T1000 (cell line): ENCODE measurements at places on chromosomes 1 and 21.

- no peak for DNase-seq
These were observed 4.5 kb downstream of the SDCCAG8 start for GRCh38 chr1:243260221-243260880.

GRCh38 chr1:206933333-206933945, 11.7 kb upstream of the FCMR start:
- no peak for DNase-seq

DNA sequence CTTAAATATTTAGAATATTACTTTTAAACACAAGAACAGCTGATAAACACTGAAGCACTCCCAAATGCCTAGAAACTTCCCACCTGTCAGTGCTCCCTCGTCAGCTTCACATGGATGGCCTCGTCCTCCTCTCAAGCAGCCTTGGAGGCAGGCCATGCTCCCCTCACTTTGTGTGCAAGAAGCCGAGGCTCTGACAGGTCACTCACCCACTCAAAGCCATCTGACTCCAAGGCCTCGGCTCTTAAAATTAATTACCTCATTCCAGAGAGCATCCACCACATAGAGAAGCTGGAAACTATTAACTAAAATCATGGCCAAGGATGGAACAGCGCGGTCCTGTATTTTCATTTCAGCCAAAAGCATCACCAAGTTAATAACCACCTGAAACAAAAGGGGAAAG, 17.8 kb downstream of the LBR start:
- DNase-seq = no peak

DNA sequence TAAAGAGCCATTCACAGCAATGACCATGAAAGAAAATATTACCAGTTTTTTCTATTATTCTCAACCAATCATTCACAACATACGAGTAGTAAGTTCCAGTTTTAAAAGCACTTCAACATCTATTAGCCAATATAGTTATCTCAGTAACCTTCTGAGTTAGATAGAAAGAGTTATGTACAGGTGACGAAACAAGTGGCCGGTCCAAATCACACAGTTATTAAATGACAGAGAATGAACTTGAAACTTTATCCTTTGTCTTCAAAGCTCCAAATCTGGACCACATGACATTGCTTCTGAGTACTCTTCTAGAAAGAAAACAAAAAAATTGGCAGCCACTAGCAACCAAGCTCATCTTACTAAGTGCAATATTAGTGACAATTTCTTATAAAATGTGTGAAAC, 393.8 kb downstream of the OMA1 start:
- no peak for DNase-seq

- DNase-seq = peak; percentile 52
These were observed 1.9 kb downstream of the TMEM53 start for GRCh38 chr1:44672254-44672955.

GRCh38 chr1:83927061-83927460, 71.9 kb downstream of the TTLL7 start:
- DNase-seq = no peak

DNA sequence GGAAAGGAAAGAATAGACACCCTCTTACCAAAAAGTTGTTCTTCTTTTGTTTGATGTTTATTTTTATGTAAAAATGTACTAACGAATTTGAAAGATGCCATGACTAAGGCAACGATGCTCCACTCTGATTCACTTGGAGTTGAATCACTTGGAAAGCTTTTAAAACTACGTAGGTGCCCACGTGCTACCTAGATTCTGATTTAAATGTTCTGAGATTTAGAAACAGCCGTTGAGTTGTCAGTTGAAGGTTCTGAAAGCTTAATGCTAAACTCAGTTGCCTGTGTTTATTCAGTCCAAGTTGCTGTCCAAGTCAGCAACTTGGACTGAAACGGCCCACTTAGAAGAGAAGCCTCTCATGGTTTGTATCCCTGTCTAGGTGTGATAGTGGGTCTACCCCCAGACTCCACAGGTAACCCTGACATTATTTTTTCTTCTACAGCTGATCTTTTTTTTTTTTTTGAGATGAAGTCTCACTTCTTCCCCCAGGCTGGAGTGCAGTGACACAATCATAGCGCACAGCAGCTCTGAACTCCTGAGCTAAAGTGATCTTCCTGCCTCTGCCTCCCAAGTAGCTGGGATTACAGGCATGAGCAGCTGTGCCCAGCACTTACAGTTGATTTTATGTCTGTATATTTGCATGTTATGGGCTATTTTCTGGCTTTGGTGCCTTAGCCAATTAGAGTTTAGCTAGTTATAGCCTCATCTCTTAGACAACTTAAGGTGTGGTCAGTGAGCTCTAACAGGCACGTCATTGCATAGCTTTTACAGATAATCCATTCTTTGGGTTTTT, 1.4 kb upstream of the VAMP4 start:
- DNase-seq = no peak

DNA sequence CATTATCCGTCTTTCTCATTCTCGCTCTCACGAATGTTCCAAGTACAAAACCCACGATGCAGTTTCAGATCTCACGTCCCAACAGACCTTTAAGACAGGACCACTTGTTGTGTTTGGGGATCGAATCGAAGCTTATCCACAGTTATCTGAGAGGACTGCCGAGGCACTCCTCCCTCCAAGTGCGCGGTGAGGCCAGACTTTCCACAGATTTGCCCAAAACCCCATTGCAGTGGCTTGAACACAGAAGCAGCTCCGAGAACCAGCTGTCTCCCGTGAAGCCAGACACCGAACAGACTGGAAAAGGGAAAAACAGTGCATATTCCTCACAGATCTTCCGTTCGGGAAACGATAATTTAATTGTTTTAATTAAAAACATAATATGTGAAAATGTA, 46.5 kb upstream of the COL6A2 start:
- no peak for DNase-seq

DNA sequence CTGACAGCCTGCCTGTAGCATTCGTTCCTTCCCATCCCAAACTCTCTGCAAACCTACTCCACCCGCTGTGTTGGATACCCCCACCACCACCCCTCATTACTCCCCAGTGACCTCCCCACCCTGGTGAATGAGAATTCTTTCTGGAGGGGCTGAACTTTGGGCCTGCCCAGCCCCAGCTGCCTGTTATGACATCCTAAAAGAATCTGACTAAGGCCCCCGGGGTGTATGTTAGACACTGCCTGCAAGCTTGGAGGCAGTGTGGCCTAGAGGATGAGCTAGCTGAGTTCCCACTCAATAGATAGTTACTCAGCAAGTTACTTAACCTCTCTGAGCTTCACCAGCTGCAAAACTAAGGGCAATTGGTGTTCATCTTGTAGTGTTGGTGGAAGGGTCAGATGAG, 110.2 kb upstream of the FGGY start:
- DNase-seq = peak; percentile 50

- no peak for DNase-seq
These were observed 10.8 kb downstream of the THEM4 start for GRCh38 chr1:151898519-151898991.

GRCh38 chr1:202107321-202107761, 15.4 kb upstream of the GPR37L1 start:
- DNase-seq = no peak

- DNase-seq = no peak
These were observed 61.9 kb upstream of the RGS1 start for GRCh38 chr1:192513697-192514096.

DNA sequence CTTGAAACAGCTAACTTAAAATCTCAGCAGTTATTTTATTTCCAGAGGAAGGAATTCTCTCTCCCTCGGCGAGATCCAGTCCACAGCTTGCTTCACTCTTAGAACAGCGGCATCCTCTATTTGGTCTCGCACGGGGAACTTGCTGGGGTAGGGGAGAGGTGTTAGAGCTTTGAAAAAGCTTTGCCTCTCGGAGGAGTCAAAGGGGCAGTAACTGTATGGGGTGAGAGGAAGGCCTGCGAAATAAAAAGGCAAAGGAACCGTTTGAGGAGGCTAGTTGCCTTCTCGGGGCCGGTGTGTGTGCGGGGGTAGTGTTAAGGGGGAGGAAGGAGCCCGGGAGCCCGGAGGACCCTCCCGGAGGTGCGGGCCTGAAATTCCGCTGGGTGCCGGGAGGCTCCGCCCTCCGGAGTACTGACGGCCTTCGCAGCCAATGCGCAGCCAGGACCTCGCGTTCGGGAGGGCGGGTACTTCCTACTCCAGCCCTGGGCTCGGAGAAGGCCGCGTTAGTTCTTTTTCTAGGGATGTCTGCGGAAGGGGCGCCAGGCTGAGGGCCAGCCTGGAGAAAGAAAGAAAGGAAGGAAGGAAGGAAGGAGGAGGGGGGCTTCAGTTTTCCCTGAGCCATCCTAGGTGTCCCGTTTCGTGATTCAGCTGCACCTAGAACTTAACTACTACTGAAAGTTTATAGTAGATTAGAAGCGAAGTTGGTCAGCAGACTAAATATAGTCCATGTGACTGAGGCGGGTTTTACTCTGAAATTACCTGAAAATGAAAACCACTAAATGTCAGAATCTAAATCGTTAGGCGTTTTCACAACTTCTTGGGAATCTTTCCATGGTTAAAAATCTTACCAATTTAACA, 2.2 kb downstream of the NEK7 start:
- peak; percentile 81 for DNase-seq

DNA sequence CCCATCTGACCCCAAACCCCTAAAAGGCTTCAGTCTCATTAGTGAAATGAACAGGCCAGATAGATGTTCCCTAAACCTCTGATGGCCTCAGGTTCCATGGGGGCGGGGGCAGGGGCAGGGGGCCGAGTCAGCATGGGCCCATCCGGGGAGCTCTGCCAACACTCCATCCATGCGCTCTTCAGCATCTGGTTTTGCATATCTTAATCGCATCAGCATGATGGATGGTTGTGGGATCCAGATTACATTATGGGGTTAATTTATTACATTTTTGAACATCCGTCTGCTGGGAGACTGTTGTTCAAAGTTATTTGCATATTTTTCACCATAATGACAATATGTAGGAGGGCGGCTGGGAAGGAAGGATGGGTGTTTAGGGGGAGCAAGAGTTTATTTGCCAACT, 3.1 kb upstream of the MAD2L2 start:
- no peak for DNase-seq

GRCh38 chr1:89641781-89642180, 8.9 kb downstream of the LRRC8C start:
- DNase-seq = no peak

GRCh38 chr1:93394514-93394913, 48.8 kb downstream of the DR1 start:
- no peak for DNase-seq

DNA sequence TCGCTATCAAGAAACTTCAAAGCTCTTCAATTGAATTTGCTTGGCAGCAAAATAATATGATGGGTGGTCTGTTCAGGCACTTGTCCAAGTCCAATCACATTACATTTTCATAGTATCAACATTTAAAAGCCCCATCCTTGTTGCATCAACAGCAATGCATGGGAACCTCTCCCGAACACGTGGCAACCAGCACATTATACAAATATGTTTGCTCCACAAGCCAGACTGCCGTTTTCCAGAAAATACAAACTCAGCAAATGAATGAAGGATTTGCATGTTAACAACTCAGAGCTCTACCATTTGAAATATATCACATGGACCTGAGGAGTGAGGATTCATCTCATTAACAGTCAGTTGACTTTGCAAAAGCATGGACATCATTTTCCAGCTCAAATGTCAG, 20.0 kb upstream of the LYPLAL1 start:
- DNase-seq = no peak

DNA sequence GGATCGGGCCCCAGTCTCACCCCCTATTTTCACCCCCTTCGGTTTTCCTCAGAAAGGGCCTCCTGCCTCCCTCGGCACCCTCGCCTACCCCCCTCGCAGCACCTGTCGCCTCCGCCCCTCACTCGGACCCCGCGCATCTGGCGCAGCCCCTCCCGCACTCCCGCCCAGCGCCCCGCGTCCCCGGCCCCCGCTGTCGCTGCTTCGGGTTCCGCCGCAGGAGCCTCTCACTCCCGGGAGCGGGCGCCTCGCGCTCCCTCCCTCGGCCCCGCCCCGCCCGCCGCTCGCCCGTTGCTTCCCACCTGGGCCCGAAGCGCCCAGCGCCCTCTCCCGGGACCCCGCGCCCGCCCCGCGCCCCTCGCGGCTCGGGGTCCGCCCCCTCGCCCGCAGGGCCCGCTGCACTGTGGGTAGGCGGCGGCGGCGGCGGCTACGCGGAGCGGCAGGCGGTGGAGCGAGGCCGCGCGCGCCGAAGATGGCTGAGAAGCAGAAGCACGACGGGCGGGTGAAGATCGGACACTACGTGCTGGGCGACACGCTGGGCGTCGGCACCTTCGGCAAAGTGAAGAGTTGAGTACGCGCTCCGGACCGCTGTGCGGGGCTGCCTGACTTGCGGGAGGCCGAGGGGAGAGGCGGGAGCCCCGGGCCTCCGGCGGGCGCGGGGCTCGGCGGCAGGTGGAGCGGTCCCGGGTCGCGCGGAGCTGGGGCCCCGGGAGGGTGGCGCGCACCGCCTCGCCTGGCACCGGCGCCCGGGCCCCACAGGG, at the start of gene PRKAA2:
Gene PRKAA2, plus strand, starts transcription at position 396 of the 758 bp plus-strand sequence. Its CDS starts 74 bp downstream, at position 470.
- DNase-seq = peak; percentile 25

DNA sequence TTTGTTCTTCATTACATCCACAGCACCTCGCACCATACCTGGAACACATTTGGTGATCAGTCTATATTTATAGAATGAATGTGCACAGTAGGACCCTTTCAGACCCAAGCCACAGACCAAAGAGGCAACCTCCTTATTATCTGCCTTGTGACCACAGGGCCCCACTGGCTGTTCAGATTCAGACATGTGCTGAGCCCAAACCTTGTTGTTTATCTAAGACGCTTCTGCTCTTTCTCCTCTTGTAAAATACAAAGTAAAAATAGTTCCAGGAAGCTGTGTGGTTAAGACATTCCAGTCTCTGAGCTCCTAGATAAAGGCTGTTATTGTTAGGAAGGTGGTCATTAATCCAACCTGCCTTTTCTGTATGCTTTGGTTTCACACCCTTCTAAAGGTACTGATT, 3.6 kb upstream of the SCMH1 start:
- DNase-seq = no peak

- peak; percentile 18 for DNase-seq
These were observed 156.0 kb downstream of the PDE4B start for GRCh38 chr1:65948609-65949229.

DNA sequence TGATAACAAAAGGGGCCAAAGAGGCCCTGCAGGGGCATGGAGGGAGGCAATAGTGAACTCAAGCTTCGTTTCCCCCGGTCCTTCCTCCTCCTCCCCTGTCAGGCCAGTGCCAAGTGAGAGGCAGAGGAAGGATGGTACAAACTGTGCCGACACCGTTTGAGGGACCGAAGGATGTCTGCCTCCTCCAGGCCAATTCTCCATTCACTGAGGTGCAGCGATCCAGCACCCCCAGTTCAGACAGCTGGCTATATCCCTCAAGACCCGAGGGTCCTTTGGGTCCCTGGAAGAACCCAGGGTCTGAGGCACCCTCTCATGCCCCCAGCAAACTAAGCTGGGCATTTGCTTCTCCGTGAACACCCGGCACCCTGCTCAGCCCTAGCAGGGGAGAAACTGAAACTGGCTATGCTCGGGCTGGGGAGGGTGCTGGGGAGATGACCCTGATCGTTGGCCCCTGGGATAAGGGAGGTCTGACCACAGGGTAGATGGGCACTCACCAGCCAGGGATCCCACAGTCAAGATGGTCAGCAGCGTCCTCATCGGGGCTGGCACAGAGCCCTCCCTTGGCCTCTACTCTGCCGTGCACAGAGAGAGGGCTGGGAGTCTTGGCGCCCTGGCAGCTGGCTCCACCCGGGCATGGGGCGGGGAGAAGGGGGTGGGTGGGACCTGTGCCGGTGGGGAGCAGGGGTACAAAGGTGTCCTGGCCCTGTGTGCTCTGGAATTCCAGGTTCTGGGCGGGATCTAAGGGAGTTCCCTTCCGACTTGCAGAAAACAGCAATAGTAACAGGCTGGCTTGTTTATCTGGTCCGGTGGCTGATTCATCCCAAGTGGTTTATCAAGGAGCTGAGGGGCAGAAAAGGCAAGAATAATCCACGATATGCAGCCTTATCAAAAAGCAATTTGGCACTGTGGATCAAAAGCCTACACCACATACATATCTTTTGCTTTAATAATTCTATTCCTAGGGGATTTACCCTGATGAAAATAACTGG, at the start of gene IL22RA1:
Gene IL22RA1, minus strand, starts transcription at position 595 of the 989 bp plus-strand sequence. Its CDS starts 58 bp downstream, at position 537.
- DNase-seq = no peak
